ENCODE measurements at places on chromosomes 2 and 18.
A peak's percentile ranks its signal among the peaks of the same experiment; 100 is the strongest.

DNA sequence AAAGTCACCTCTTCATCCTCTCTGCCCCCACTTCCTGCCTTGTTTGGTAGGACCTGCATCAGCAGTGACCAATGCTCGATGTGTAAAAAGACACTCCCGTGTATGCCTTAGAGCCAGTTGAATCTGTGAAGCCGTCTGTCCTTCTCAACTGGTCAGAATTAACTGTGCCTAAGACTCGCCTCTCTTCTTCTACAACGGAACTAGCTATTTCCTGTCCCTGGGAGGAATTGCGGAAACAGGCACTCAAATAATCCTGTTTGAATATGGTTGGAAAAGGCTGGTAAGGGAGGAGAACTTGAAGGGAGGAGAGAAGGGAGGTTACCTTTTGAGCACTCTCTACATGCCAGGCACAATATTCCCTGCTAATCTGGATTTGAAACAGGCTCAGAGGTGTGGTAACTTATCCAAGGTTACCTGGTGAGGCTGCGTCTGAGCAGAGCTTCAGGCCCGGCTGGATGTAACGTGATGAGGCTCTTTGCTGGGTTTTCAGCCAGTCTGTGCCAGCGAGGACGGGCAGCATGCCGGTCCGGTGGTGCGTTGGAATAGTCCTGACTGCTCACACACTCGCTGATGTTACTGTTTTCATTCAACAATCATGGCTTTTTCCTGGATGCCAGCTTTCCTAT lies 127.0 kb downstream of the FAM168B start:
- no peak for DNase-seq

DNA sequence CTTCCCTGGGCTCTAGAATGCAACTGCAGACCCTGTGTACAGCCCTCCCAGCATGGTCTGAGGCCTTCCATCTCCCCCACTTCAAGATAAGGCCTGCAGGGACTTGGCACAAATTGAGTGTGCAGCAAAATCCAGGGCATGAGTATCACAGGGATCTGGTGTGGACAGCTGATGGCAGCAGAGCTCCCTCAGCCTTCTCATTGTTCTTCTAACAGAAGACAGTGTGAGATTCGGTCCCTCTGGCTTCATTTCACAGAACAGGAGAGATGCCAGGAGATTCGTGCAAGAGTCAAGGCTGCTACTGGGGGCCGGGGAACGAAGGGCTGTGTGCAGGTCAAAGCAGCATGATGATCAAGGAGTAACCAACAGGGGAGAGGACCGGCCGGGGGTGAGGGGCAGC lies 85.8 kb downstream of the UXS1 start:
- DNase-seq = no peak

GRCh38 chr2:67918471-67918870 lies 144.3 kb downstream of the C1D start:
- no peak for DNase-seq

DNA sequence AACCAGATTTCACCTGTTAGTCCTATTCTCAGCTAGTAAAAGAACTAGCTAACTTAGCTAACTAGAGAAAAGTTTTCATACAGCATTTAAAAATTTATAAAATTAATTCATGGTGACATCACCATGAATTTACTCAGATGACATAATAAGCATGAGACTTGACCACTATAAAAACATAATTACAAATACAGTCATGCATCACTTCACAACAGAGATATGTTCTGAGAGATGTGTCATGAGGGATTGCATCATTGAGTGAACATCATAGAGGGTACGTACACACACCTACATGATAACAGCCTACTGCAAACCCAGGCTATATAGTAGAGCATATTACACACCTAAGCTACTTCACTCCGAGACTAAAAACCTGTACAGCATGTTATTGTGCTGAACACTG lies 481.3 kb upstream of the CHAC2 start:
- no peak for DNase-seq

GRCh38 chr2:59806486-59806885 lies 747.0 kb downstream of the BCL11A start:
- DNase-seq = no peak

GRCh38 chr2:28398101-28398834 lies 5.6 kb downstream of the FOSL2 start:
- no peak for DNase-seq

DNA sequence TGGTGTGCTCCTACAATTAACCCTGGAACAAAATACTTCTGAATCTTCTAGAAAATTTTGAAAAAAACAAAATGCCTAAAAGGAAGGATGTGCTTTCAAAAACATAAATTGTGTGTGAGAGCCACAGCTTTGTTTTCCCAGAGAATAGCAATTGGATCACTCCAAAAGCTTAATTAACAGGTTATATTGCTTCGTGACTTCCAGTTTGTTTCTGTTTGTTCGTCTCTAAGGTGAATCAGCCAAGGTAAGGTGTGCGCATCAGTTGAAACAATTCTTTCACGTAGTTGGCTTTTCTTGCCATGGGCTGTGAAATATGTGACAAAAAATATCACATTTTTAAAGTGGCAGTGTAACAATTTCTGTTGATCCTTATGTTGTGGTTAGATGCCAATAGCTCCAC lies 90.3 kb upstream of the BARD1 start:
- no peak for DNase-seq

- no peak for DNase-seq
Observed at GRCh38 chr2:235866373-235866772, 301.8 kb downstream of the GBX2 start.

DNA sequence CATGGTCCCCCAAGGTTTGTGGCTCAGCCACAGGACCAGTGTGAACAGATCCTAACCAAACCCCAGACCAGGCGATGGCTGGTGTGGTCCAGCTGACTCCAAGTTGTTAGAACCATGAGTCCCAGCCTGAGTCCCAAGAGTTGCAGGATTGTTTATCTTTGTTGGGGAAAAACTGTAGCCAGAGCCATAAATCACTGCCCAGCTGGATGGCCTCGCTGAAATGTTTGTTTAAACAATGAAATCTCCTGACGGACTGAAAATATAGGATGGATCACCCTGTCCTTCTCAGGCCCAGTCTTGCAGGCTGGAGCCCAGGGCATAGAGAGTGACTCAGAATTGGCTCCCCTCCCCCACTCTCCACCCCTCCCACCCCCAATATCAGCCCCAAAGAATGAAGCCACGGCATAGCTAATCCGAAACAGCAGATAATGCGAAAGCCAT lies 36.4 kb downstream of the PKDCC start:
- no peak for DNase-seq

- DNase-seq = no peak
Observed at GRCh38 chr2:9326975-9327374, 96.4 kb downstream of the ITGB1BP1 start.

DNA sequence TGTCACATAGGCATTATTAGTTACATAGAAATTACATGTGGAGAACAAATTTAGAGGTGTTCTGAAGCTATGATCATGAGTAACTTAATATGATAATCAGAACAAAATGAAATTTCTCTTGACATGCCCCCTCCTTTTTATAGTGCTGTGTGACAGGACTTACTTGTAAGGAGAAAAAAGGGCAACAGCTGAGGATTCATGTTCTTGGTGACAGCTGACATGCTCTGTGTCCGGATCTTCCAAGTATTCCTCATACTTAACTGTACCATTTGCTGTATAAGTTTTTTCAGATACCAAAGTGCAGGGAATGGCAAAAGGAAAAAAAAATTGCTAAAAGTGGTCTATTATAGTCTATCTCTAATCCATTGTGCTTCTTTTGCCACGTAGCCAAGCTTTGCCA lies 3.5 kb upstream of the MYL1 start:
- DNase-seq = no peak

- DNase-seq = no peak
Observed at GRCh38 chr2:15679386-15679924, 87.8 kb downstream of the DDX1 start.

GRCh38 chr2:111944531-111945210 lies 46.3 kb downstream of the MERTK start:
- no peak for DNase-seq

- DNase-seq = no peak
Observed at GRCh38 chr2:54880428-54880827, 157.0 kb downstream of the EML6 start.

DNA sequence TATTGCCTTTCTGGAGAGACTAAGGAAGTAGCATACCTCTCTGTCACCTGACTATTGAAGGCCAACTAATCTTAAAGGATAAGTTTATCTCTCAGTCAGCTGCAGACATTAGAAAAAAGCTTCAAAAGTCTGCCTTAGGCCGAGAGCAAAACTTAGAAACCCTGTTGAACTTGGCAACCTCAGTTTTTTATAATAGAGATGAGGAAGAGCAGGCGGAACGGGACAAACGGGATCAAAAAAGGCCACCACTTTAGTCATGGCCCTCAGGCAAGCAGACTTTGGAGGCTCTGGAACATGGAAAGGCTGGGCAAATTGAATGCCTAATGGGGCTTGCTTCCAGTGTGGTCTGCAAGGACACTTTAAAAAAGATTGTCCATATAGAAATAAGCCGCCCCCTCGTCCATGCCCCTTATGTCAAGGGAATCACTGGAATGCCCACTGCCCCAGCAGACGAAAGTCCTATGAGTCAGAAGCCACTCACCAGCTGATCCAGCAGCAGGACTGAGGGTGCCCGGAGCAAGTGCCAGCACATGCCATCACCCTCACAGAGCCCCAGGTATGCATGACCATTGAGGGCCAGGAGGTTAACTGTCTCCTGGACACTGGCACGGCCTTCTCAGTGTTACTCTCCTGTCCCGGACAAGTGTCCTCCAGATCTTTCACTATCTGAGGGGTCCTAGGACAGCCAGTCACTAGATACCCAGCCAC lies 61.5 kb upstream of the FAM98A start:
- no peak for DNase-seq

GRCh38 chr2:231602859-231603467 lies 10.3 kb downstream of the TEX44 start:
- DNase-seq = no peak

DNA sequence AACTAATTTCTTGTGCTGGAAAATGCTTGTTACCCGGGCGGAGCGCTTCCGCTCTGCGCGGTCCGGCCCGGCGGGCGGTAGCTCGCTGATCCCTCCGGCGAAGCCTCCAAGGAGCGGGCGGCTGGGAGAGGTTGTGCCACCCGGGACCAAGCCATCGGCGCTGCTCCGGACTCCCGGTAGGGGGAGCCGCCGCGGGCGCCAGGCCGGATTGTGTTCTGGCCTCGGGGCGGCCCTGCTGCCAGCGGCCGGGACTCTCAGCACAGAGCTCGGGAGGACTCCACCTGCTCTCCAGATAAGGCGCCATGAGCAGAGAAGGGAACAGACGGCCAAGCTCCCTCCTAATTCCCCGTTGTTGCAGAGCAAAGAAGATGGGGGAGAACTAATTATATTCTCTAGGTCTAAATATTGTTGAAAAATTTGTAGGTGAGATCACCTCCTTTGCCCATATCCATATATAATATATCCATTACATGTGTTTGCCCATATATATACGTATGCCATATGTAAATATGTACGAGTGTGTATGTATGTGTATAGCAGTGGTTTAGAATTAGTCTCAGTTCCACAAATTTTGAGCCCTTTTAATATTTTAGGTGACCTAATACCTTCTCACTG lies 13.8 kb upstream of the SATB2 start:
- DNase-seq = peak; percentile 41

GRCh38 chr18:2709316-2709715 lies 53.8 kb downstream of the SMCHD1 start:
- no peak for DNase-seq

- no peak for DNase-seq
Observed at GRCh38 chr2:203062126-203062525, 47.5 kb downstream of the NBEAL1 start.

DNA sequence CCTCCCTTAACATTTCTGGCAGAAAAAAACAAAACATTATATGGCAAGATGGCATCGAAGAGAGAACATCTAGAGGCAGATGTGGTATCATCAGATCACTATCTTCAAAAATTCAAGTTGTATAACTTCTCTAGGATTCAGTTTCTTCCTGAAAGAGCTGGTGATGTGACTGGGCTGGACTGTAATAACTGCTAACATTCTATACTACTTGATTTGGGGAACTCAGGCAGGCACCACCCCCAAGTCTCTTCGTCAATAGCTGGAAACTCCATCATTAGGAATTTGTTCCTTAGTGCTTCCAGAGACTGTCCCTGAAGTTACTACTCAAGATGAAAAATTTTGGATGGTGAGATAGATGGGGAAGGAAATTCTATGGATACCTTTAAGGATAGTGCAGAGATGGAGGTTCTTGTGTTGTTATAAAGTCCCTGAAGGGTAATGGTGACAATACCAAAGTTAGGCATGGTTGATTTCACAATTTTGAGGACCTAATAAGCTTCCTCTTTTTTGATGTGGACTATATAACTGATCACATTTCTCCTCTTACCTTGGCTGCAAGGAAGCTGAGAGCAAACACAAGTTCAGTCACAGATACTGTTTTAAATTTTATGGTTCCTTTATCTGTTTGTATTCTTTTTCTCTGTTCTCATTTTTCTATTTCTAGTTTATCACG lies 59.1 kb upstream of the PGAP1 start:
- DNase-seq = no peak

DNA sequence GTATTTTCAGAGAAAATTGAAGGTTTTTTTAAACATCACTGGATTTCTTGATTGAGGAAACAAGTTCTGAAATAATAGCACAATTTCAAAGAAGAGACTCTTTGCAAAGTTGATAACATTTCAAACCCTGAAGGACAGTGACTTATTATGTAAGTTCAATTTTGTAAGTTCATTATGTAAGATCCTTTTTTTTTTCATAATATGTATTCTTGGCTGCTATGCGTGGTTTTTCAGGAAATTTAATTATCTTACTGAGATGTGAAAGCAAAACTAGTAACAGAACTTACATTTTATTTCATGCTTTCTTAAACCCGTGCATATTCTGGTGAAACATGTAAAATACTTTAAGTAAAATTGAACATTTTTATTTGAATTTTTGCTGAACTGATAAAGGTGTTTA lies 65.4 kb downstream of the RIF1 start:
- DNase-seq = no peak

- no peak for DNase-seq
Observed at GRCh38 chr2:238789317-238789806, 58.5 kb upstream of the TWIST2 start.

- no peak for DNase-seq
Observed at GRCh38 chr2:160628811-160629210, 135.2 kb upstream of the RBMS1 start.

All from GOT3 (cell line).